ENCODE measurements at places on chromosomes 4 and X.
A peak's percentile ranks its signal among the peaks of the same experiment; 100 is the strongest.

- DNase-seq: no peak
- H3K27ac ChIP-seq: no peak overlapping the region
- no peaks in the 10 kb centered on the region for H3K4me1 ChIP-seq
These were observed 340.8 kb downstream of the PAPSS1 start for GRCh38 chr4:107379054-107379869.

DNA sequence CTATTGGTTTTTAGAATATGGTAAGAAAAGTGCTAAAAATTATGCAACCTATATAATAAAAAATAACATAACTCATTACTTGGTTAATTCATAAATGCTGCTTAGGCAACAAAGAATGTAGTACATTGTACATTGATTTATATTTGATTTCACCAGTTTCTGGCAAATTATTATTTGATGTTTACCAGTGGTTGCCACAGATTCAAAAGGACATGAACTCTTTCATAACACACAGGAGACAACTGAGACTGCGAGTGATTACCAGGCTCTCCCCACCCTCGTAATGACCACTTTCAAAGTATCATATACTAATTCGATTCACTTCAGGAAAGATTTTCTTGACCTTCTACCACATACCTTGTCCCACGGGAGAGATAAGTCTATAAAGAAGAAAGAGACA is 158.5 kb downstream of the NR3C2 start:
- H3K27me3 ChIP-seq: no peaks in the 10 kb centered on the region
- no peak overlapping the region for H3K27ac ChIP-seq
- no peak overlapping the region for H3K4me3 ChIP-seq
- H3K36me3 ChIP-seq: no peaks in the 10 kb centered on the region
- peaks cover 23% of the 10 kb centered on the region for H3K4me1 ChIP-seq

DNA sequence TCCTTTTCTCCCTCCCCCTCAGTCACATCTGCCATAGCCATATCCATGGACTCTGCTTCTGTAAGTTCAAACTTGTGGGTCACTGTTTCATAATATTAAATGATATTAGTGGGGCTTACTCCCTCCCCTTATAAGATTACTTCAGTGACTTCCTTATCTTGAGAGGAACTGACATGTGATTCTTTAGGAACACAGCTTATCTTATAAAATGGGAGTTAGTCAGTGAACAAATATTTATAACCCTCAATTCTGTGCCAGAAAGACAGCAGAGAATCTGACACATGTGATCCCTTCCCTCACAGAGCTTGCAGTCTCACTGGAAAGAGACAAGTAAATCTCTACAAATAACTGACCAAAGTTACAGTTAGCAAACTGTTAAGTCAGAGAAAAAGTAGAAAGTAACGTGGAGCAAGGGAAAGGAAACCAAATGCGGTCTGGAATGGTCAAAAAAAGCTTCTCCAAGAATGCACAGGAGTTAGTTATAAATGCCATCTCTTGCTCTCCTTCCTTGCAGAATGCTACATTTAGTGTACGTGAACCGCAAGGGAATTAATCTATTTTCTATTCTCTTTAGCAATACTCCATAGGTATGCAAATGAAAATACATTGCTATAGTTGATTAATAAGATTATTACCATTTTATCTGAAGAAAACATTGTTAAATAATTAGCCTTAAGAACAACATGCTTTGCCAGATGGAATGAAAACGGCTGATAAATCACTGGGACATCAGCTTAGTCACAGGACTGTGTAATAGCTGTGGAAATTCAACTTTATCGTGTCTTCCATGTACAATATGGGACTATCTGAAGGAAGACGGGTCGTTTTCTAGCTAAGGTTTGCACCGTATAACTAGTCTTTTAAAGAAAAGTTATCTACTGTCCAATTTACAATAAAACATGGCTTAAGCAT is 29.0 kb downstream of the SGMS2 start:
- peak overlapping the region; percentile 31 for H3K27ac ChIP-seq
- H3K4me1 ChIP-seq: peaks cover 32% of the 10 kb centered on the region
- no peak for DNase-seq

DNA sequence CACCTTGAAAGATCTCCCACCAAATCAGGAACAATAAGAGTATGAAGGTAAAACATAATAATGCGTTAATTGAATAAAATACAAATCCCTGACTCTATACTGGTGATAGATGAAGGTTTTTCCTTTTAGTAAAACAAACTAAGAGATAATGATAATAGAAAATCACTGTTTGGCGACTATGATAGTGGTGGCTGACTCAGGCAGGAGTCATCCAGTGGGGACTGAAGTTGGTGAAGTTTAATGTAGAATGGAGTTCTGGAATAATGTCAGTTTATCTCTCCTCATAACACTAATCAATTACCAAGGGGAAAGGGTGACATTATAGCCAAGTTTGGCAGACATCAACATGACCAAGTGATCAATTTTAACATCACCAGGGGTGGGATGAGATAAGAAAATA is 21.3 kb downstream of the ABCG2 start:
- H3K36me3 ChIP-seq: no peaks in the 10 kb centered on the region
- H3K27ac ChIP-seq: no peak overlapping the region
- no peaks in the 10 kb centered on the region for H3K4me1 ChIP-seq
- DNase-seq: no peak
